ENCODE measurements at places on chromosomes 1 and 21. TPM values are rescaled to one million over a fixed set of nuclear protein-coding genes. Genes with fewer than 3 reads are reported as not detected.

- DNase-seq, result peak; percentile 87
Measured at GRCh38 chr1:24142546-24143534, at the start of gene IL22RA1. Gene IL22RA1 (minus strand): TSS chr1:24143140. CDS start chr1:24143082, 58 bp downstream.

DNA sequence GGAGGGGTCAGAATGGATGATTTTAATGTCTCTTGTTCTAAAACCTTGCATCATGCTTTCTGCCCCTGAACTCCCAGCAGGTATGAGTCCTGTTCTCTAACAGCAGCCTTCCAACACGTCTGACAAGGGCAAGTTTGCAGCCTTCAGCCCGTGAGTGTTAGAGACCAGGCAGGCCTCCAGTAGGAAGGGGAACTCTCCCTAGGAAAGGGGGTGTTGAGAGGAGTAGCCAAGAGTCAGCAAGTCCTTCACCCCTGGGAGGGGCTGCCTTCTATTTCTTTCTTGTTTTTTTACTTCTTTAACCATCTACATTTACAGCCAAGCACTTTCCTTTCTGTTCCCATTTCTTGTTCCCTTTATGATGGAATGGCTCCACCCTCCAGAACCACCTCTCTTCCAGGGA lies 14.2 kb downstream of the BATF3 start:
- DNase-seq, result no peak

The GNAT2 gene
- total RNA-seq, result not detected

- no peak for DNase-seq
Measured at GRCh38 chr1:23601968-23602876, 42.9 kb upstream of the ID3 start.

DNA sequence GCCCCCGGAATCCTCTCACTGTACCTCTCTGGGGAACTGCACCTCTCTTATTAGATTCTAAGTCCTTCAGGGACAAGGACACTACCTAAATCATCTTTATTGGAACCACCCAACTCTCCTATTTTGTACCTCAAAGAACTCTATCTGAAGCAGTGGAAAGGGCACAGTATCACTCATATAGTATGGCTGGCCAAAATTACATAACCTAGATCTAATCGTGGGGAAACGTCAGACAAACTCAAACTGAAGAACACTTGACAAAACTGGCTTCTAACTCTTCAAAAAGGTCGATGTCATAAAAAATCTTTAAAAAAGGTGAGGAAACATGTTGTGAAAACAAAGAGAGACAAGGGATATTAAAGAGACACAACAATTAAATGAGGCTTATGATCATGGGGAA lies 210.0 kb downstream of the SLC45A1 start:
- DNase-seq, result no peak

- no peak for DNase-seq
Measured at GRCh38 chr21:33362044-33362555, 37.3 kb downstream of the IFNAR1 start.

GRCh38 chr1:219041818-219042217 lies 131.9 kb upstream of the LYPLAL1 start:
- DNase-seq, result no peak

- no peak for DNase-seq
Measured at GRCh38 chr21:21898801-21899200, 900.6 kb downstream of the NCAM2 start.

The NEK2 gene
- total RNA-seq, result 2.5 TPM

GRCh38 chr1:79633456-79633855 lies 626.9 kb upstream of the ADGRL4 start:
- DNase-seq, result no peak

- no peak for DNase-seq
Measured at GRCh38 chr1:220184506-220184905, 87.7 kb downstream of the RAB3GAP2 start.

DNA sequence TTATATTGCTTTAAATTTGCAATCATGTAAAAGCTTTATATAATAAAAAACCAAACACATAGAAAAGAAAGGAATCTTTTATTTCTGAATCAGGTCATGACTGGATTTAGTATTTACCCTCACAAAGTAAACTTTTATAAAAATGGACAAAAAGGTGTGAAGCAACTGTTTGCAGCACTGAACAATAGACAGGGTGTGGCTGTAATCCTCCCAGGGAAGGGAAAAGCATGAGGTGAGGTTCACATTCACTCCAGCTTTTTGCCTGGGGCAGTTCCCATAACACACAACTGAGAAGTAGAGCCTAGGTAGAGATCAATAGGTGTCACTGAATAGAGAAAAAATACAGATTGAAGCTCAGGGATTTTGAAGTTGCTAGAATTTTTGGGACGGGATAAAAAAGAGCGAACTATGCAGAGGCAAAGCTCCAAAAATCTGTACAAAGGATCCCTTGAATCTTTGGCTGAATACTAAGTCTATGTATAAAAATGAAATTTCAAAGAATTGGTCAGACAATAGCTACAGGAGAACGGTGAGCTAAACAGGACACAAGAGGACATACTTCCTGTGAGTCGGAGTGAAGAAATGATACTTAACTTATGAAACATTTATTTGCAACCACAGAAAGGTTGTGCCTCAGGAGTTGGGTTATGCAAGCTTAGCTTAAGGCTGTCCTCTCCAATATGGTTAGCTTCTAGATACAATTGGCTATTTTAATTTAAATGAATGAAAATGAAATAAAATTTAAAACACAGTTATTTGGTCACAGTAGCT lies 162.0 kb upstream of the ZP4 start:
- DNase-seq, result no peak

DNA sequence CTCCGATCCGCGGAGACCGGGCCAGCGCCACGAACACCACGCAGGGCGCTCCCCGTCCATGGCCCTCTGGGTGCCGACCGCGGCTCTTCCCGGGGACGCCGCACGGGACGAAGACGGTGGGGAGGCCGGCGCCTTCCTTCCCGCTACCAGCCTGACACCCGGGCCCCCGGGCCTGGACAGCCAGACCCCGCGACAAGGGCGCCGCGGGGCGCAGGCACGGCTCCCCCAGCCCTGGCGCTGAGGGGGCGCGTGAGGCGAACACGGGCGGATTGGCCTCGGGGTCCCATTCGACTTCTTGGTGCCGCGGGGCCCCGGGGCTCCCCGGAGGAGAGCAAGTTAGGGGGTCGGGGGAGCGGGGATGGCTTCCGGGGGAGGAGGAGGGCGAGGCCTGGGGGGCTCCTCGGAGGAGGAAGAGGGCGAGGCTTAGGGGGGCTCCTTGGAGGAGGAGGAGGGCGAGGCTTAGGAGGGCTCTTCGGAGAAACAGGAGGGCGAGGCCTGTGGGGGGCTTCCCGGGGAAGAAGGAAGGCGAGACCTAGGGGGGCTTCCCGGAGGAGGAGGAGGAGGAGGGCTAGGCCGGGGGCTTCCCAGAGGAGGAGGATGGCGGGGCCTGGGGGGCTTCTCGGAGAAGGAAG lies 537 bp upstream of the KLHL17 start:
- DNase-seq, result no peak

DNA sequence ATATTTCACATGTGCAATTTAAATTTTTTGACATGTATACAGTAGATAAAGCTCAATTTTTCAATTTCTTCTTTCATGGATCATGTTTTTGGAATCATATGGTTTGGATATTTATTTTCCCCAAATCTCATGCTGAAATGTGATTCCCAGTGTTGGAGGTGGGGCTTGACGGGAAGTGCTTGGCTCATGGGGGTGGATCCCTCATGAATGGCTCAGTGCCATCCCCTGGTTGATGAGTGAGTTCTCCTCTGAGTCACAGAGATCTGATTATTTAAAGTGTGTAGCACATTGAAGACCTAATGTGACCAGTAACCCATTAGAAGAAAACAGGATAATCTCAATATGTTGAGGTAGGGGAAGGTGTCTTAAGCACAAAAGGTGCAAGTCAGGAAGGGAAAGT lies 9.1 kb upstream of the IFI16 start:
- DNase-seq, result peak; percentile 51

DNA sequence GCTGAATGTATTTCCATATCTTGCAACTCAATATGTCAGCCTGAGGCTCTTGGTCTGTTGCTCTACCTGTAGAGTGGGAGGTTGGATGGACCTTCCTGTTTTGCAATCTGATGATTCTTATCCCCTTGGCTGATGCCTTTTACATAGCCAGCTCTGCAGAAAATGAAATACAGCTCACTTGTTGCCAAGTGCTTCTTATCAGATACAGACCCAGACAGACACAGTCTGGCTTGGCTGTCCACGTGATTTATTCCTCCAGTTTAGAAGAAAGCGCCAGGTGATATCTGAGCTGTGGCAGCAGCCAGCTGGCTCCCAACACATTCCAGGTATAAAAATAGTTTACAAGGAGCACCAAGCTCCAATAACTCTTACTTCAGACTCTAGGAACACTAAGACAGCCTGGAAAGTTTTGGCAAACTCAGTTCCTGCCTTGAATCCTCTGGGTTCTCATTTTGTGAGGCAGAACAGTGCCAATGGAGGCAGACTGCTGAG lies 479.2 kb upstream of the USP24 start:
- no peak for DNase-seq

The FAM151A gene
- 25.1 TPM for total RNA-seq

The TNFRSF18 gene
- 1.6 TPM for total RNA-seq

The ZMYND12 gene
- 3.0 TPM for total RNA-seq

- DNase-seq, result peak; percentile 18
Measured at GRCh38 chr1:156582388-156583017, 3.0 kb downstream of the TTC24 start.
